RPMI8226 (cell line): ENCODE measurements at places on chromosomes 2 and 18.

GRCh38 chr2:71455741-71456569 is 2.6 kb downstream of the DYSF start:
- DNase-seq, result no peak

GRCh38 chr2:241659150-241659739 is 21.8 kb downstream of the ATG4B start:
- DNase-seq, result no peak

- DNase-seq, result no peak
Observed at GRCh38 chr18:52636536-52636935, 296.5 kb downstream of the DCC start.

DNA sequence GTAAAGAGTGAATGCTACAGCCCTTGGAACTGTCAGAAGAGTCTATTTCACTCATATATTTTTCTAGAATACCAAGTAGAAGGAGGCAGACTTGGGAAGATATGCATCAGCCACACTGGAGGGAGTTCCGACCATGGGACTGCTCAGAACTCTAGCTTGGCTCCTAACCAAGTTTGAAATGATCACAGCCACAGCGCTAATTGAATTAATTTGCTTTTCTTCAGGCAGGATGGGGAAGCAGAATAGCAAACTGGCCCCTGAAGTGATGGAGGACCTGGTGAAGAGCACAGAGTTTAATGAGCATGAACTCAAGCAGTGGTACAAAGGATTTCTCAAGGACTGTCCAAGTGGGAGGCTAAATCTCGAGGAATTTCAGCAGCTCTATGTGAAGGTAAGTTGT is 51.4 kb downstream of the VSNL1 start:
- no peak for DNase-seq

DNA sequence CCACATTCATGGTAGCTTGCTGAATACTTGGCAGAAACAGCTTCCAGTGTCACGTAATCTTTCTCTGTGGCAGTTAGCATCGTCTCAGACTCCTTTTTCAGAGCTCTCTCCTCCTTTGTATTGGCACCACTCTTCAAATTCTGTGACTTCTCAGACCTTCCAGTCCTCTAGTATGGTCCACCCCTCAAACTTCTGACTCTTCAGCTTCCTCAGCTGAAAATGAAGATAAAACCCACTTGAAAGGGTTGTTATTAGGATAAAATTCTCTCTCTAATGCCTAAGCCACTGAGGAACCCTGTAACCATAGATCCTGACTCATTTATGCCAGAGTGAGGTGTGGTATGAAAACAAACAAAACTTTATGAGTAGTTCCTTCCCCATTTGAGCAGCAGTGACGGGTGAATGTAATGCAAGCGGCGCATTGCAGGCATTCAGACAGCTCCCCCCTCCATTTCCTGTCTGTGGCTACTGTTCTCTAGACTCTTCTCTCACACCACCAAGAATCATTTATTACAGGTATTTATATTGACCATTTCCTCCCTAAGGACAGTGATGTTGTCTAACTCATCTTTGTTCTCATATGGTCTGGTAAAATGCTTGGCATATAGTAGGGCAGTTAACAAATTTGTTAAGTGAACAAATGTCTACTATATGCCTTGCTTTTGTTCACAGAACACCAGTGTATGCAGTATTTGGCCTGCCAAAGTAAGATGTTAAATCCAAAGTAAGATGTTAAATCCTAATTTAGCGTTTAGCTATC is 35.3 kb downstream of the GALNT1 start:
- peak; percentile 5 for DNase-seq

- DNase-seq, result peak; percentile 20
Observed at GRCh38 chr2:223647258-223647952, 45.2 kb upstream of the SCG2 start.

- no peak for DNase-seq
Observed at GRCh38 chr2:109155553-109156451, 26.8 kb downstream of the SH3RF3 start.

DNA sequence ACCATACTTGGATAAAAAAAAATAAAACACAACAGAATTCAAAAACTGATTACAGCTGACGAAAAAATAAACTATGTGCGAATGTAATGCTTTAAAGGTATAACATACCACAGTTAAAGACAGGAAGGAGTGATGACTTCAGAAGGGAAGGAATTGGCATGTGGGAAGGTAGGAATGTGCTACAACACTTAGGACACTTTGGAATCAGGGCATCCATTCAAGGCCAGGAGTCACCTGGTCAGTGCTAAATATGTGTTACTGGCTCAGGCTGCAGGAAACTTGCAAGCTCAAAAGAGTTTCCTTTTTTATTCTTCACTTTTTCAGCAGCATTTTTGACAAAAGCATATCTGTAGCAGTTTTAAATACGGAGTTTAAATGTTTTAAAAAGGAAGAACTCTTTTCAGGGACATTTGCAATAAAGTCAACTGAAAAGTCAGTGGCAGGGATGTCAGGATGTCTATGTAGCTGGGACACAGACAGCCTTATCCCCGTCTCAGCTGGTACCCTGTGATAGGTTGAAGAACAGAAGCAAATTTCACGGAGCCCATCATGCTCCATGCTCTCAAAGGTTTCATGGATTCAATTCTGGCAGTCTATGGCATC is 138.0 kb upstream of the KLHL14 start:
- DNase-seq, result no peak

- no peak for DNase-seq
Observed at GRCh38 chr2:1802469-1803216, 58.3 kb upstream of the PXDN start.

DNA sequence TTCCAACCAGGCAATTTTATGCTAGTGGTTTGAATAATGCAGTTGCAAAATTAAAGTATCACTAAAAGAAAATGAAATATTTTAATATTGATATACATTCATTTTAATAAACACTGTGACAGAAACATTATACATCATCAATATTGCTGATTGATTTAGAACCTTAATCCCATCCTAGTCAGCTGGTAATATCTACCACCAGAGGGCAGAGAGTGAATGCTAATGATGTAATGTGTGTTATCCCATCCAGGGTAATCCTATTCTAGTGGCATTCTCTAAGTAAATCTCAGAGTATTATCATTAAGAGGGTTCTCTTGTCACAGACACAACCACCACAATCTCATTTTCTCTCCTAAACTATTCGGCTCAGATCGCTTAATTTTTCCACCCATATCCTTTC is 477.4 kb downstream of the CPS1 start:
- no peak for DNase-seq

GRCh38 chr2:37653093-37653492 is 18.3 kb downstream of the CDC42EP3 start:
- DNase-seq, result peak; percentile 41

GRCh38 chr18:32469691-32470459 is 807 bp downstream of the GAREM1 start:
- DNase-seq, result peak; percentile 57

GRCh38 chr2:30509716-30510115 is 62.7 kb downstream of the LCLAT1 start:
- no peak for DNase-seq

DNA sequence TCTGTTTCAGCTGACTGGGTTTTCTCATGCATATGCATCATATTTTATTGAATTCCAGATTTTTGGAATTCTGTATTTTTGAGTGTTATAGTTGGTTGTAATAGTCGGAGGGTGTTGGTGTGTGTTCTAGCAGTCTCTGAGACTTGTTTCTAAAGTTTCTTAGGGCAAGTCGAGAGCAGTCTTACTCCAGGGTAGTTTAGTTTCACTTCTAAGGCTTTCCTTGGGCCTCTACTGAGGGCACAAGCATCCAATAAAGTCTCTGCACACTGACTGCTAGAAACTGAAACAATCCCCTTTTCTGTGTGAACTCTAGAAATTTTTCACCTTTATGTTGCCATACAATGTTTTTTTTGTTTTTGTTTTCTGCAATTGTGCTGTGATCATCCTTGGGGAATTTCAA is 663.7 kb upstream of the LRATD1 start:
- no peak for DNase-seq

- DNase-seq, result no peak
Observed at GRCh38 chr2:62831729-62832128, 126.2 kb downstream of the EHBP1 start.

DNA sequence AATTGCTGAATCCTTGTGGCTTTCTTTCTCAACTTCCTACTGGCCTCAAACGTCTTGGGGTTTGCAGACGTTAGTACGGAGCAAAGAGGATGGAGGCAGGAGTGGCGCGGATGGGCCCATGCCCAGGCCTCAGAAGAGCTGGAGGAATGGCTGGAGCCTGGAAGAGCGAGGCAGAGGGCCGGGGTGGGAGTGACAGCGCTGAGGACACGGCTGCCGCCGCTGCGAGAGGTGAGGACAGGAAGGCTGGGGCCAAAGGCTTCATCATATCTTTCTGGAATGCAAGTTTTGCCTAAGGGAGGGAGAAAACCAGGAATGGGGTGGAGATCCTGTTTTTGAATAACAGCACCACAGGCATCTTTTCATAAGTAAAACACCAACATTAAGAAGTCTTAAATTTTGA is 178.5 kb upstream of the SESTD1 start:
- no peak for DNase-seq

GRCh38 chr18:62987859-62988258 is 272.5 kb downstream of the PHLPP1 start:
- no peak for DNase-seq

DNA sequence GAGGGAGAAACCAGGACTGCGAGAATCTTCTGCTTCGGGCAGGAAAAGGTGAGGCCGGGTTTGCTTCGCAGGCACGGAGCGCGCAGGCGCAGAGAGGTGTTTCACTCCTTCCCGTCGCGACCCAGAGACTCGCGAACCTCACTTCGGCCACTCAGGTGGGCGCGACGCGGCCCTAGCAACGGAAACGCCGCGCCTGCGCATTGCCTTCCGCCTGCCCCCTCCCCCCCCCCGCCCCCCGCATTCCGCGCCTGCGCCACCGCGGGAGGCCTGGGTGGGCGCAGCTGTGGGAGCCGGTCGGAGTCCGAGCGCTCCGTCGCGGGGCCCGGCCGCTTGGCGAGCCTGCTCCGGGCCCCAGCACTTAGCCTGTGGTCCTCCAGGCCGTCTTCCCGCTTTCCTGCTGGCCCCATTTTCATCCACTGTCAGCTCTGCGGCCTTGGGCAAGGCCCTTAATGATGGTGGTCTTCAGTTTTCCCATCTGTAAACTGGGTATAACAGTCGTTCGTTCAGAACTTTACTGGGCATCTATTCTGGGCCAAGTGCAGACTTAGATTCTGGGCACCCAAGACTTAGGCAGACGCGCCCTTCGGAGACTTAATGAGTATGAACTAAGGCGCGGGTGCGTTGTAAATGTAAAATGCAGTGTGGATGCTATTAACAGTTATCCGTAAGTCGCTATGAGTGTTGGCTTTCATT is 62.1 kb upstream of the ACKR3 start:
- no peak for DNase-seq

DNA sequence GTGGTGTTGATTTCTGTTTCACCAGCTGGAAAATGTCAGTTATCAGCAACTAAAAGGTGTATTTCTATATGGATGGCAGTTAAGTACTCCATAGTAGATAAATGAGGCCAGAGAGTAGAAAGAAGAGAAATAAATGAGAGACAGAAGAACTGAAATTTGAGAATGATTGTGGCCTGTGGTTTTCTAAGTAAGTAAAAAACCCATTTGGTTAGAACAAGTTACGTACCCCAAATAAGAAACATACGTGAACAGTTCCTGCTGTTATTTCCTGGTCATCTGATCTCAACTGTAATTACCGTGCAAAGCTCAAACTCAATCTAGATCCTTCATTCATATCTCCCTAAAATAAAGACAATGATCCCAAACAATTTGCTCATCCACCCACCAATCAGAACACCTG is 181.3 kb downstream of the PID1 start:
- no peak for DNase-seq

DNA sequence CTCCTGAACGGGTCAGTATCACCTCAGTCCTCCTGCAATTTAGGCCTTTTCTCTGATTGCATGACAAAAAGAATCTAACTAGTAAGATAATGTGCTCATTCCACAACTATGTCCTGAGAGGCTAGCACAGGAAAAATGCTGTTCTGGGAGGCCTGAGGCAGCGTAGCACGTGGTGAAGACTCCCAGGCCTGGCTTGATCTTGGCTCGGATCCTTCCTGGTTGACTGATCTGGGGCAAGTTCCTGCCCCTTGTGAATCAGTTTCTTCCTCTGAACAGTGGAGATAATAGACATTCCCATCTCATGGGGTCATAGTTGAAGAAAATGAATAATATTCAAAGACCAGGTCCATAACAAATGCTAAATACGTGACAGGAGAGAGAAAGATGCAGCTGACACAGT is 12.3 kb downstream of the FBLN7 start:
- no peak for DNase-seq

DNA sequence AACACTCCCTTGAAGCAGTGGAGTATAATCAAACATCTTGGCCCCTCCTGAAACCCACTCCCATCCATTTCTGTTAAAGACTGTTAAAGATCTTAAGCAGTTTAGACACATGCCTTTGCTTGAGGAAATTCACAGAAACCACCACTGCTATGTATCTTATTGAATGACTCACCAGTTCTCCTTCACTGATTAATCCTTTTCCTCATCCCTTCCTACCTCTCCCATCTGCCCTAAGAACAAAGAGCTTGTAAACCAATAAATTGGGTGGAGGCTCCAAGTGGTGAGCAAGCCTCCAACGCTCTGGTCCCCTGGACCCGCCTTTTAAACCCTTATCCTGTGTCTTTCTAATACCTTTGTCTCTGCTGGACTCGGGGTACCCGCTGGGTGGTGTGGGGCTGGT is 746.1 kb downstream of the LRP1B start:
- DNase-seq, result no peak
